GM12878 (cell line): ENCODE measurements at places on chromosomes 3 and 15. TPM values are rescaled to one million over a fixed set of nuclear protein-coding genes. Genes with fewer than 3 reads are reported as not detected.

- no peak for DNase-seq
Measured at GRCh38 chr3:16838561-16838960, 46.2 kb upstream of the PLCL2 start.

The MYO1E gene
- 256 and 266 TPM in 2 replicates for total RNA-seq

The EPHA6 gene
- total RNA-seq = not detected in 2 replicates

The DMXL2 gene
- 22.6 and 25.3 TPM in 2 replicates for total RNA-seq

The CCDC39 gene
- 0.43 and 0.44 TPM in 2 replicates for total RNA-seq

The PLSCR2 gene
- not detected in 2 replicates for total RNA-seq

GRCh38 chr3:155701882-155702465 lies 42.9 kb downstream of the PLCH1 start:
- DNase-seq = no peak

DNA sequence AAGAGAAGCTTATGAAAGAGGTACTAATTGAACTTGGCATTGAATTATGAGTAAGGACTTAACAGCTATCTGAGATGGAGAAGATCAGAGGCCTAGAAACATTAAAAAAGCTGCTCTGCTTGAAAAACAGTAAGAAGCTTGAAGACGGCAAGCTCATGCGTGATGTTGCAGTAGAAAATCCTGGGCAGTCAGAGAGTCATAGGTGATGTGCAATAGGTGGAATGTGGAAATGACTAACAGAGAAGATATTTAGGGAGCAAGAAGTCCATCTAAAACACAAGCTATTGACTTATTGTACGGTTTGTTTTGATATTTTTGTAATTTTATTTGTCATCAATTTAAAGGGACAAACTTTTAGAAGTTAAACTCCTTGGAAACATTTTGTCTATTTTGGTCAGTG lies 1101.4 kb downstream of the ROBO2 start:
- DNase-seq = no peak

- DNase-seq = no peak
Measured at GRCh38 chr3:4906107-4906621, 73.1 kb upstream of the BHLHE40 start.

- no peak for DNase-seq
Measured at GRCh38 chr3:64104006-64104405, 80.7 kb upstream of the PSMD6 start.

The CLDN16 gene
- 3.2 and 3.6 TPM in 2 replicates for total RNA-seq

DNA sequence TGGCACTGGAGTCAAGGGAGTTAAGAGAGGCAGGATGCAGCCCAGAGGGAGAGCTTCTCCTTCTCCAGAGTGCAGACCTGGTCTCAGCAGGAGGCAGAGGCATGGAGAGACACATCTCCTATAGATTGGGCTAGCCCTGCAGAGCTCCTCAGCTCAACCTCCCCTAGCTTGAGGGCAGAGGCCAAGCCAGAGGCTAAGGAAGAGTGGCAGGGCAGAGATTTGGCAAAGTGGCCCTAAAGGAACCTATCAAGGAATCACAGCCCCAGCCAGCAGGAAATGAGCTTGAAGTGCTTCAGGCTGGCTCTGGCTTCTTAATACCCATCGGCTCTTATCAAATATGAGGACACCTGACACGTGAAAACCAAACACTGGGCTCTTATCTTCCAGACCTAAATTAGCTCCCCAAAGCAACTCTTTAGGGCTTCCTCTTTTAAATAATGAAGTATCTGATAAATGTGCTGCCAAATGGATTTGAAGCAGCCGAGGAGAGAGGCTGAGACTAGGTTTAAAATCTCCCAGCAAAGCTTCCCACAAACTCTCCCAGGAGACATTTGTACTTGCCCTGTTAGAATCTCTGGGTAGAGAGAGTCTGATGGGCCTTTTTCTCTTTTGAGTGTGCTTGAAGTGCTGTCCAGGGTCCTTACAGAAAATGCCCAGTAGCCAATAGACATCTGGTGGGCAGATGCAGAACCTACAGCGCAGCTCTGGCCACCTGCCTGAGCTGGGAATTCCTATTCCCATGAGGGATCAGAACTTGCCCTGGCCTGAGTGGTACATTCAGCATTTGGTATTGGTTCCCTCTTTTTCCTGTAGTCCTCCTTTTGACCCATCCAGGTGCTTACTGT lies 271.4 kb downstream of the CLSTN2 start:
- DNase-seq = no peak

- DNase-seq = no peak
Measured at GRCh38 chr15:63372753-63373152, 8.9 kb downstream of the CA12 start.

- DNase-seq = no peak
Measured at GRCh38 chr3:37183976-37184375, 9.6 kb upstream of the LRRFIP2 start.

The SLC12A8 gene
- 58.3 and 61.4 TPM in 2 replicates for total RNA-seq

DNA sequence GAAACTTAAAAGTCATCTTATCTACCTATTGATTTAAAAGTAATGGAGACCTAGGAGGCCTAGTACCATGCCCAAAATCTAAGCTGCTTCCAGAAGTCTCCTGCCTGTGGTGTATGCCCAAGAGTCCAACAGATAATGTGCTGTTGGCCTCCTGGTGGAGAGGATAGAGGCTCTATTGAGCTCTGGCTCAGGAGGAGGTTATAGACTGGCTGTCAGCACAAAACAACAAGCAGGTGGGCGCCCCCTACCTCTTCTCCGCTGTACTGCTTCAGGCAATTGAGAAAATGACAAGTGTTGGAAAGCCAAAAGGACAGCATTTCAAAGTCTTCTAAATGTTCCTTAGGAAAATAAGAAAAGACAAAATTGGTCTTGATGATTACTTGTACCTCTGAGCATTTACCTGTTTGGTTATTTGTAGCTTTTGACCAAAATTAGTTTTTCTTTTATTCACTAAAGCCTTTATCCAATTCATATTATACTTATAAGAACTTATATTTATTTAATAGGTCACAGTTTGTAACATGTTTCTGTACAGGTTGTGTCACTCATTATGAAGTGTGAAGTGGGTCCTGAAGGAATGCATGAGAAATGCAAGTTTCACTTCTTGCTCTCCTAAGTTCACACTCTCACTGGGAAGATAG lies 17.2 kb upstream of the GNB5 start:
- DNase-seq = no peak

GRCh38 chr3:11290743-11291680 lies 18.8 kb downstream of the ATG7 start:
- DNase-seq = no peak

GRCh38 chr3:7964899-7965298 lies 536.7 kb upstream of the LMCD1 start:
- DNase-seq = no peak

DNA sequence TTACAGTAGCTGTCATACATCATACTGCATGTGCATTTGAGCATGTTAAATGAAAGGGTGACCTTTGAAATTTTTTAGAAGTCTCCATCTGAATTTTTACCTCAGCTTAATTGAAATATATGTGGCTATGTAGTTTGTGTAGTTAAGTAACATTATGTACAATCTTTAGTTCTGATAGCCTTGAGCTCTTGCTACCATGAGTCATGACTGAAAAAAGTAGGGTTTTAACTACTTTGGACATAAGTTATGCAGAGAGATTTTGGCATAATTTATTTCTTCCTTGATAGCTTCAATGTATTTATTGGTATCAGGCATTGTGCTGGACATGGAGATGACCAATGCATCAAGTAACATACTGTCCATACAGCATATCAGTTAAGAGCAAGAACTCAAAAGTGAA lies 376.5 kb upstream of the ZNF717 start:
- DNase-seq = no peak

The SOX14 gene
- not detected in 2 replicates for total RNA-seq

DNA sequence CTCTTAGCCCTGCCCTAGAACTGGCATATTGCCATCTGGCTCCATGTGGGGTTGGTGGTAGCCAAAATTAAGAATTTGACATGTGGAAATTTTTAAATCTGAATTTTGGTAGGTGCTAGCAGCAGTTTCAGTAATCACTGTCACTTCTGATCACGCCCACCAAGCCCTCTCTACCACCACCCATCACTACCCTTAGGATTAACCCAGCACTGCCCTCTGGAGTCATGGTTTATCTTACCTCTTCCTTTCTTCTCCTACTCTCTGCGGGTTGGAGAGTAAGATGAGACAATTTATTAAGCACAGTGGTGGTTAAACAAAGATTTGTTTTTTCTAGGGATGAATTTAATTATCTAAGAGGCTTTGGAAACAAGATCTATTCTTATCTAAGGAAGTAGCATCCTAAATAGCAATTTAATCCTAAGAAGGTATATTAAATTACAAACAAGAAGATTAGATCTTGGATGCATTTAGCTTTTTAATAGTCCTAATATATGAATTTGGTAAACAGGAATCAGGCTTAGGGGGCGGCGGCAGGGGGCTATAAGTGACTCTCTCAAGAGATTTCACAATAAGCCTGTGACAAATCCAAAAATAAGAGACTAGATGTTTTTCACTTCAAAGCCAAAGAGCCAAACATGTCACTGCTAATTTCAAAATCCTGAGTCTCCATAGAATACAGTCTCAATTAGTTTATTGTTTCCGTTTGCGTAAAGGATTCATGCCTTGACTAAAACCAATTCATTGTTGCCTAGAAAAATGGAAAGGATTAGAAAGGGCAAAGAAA lies 498.4 kb upstream of the UBE2E2 start:
- DNase-seq = no peak
